NCI-H226 (cell line): ENCODE measurements at places on chromosomes 13 and 19.

- no peak for DNase-seq
These were observed 10.8 kb downstream of the SH3GL1 start for GRCh38 chr19:4389511-4390016.

DNA sequence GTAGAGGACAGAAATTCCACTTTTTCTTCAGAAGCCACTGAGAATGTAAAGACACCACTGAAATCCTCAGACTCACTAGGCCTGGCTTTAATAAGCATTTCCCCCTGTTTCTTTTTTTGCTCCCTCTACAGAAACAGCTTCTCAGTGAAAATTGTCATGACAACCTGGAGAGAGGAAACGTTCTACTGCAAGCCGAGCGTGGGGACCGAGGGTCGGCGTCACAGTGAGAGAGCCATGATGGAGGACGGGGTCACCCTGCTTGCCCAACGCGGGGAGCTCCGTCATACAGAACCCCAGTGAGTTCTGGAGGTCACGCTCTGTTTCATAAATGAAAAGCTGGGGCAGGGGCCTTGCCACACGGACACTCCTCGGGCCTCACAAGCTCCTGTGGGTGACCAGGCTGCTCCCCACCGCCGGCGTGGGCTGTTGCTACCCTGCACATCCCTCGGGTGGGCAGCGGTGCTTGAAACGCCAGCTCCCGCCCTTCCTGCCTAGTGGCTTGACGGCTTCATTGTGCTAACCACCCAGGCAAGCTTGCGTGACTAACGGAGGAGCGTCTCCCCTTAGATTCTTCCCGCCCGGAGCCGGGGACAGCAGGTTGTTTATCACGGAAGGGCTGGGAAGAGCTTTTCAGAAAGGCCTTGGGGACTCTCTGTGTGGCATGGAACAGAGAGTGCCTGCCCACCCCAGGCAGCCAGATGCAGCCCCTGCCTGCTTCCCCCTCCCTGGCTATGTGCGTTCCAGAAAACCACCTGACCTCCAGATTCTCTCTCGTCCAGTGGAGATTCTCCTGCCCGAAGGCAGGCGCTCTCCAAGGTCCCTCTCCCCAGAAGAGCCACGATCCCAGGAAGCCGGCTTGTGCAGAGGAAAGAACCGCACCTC, 153.6 kb downstream of the KATNAL1 start:
- no peak for DNase-seq

DNA sequence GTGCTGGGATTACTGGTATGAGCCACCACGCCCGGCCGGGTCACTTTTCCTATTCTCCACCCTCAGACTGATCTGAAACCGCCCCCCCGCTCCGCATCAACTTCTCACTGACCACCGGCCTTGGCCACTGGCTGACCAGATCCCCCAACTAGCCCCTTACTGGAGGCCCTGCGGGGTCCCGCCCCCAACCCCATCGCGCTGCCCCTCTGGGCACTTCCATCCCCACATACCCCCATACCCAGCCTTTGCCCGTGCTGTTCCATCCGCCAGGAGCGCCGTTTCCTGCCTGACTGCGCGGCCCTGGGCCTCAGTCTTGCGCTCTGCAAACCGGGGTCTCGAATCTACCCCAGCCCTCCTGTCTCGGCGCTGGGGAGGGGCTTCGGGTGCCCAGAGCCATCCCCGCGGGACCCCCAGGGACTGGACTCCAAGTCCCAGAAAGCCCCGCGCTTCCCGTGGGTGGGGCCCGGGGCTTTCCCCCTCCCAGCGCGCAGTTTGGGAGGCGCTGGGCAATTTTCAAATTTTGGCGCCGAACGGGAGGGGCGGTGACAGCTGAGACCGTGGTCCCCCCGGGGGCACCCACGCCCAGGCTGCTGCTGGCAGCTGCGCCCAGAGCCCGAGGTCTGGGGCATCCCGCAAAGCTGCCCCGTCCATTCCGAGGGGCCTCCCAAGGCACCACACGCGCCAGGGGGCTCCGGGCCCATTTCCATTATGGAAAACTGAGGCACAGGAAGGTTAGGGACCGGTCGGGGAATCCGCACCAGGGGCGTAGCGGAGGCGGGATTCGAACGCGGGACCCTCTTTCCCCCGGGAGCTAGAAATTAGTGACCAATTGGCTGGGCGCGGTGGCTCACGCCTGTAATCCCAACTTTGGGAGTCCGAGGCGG, 5.2 kb upstream of the LMNB2 start:
- DNase-seq, result peak; percentile 76

DNA sequence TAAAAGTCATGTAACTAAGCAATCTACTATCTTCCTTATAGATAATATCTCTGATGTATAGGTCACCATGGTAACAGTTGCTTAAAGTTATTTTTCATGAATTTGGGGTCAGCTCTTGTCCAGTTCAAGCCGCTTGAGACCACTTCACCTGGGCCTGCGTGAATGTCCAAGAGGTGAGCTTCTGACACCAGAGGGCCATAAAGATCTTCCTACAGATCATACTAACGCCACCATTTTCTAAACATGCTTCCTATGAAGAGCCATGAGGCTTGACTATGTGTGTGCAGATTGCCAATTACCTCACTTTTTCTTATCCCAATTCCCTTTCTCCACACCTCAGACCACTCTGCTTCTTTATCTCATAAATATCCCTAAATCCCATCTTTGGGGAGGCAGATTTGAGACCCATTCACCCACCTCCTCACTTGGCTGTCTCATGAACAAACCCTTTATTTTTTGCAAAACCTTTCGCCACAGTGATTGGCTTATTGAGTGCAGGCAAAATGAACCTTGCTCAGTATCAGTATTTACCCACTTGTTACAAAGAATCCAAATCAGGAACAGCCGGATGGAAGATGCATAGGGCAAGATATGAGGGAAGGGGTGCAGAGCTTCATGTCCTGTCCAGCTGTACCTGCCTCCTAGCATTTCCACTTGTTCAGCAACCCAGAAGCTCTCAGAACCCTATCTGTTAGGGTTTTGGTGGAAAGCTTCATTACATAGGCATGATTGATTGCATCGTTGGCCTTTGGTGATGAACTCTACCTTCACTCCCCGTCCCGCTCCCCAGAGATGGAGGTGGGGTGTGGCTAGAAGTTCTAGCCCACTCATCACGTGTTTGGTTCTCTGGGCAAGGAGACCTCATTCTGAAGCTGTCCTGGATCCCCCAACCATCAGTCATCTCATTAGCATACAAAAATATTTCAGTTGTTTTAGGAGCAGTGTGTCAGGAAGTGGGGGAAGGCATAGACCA, 34.2 kb downstream of the FAM187B start:
- DNase-seq, result no peak

DNA sequence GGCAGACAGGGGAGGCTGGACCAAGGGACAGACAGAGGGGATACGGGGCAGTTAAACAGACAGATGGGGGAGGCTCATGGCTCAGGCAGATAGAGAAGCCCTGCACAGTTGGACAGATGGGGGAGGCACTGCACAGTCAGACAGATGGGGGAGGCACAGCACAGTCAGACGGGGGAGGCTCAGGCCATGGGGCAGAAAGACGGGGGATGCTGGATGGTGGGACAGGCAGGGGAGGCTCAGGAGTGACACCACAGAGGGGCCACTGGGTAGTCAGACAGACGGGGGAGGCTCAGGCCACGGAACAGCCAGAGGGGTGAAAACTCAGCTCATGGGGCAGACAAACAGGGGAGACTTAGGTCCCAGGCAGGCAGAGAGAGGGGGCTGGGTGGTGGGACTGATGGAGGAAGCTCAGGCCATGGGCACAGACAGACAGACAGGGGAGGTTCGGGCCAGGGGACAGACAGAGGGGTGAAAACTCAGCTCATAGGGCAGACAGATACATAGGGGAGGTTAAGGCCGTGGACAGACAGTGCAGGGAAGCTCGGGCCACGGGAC, 886 bp downstream of the MFSD12 start:
- DNase-seq, result no peak

GRCh38 chr13:111589321-111589720, 268.9 kb downstream of the TEX29 start:
- no peak for DNase-seq

GRCh38 chr13:45108716-45109101, 11.6 kb upstream of the GTF2F2 start:
- no peak for DNase-seq

DNA sequence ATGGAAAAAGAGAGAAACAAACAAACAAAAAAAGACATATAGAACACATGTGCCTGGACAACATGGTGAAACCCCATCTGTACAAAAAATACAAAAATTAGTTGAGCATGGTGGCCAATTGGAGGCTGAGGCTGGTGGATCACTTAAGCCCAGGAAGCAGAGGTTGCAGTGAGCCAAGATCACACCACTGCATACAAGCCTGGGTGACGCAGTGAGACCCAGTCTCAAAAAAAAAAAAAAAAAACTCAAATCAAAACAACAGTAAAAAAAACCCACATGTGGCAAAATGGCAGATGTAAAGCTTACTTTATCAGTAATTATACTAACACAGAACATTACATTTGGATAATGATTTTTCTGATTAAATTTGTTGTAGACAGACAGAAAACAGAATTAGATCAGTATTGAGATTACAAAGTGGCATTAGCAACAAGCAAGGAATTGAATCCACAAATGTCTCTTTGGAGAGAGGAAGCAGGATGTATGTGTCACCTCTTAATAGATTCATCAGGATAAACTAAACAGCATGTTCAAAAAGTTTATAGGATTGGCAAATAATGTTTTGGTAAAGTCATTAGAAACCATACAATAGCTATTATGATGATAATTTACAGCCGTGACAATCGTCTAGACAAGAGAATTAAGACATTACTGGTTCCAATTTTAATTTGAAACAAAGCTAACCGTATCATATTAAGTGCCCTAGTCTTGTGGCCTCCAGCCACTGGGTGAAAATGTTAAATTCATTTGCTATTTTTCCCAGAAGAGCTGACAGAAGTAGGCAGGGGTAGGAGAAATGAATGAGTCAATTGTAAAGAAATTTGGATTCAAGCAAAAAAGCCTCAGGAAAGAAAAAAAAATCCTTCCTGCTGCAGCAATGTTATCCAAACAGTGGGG, 206.0 kb downstream of the FGF14 start:
- DNase-seq, result no peak

DNA sequence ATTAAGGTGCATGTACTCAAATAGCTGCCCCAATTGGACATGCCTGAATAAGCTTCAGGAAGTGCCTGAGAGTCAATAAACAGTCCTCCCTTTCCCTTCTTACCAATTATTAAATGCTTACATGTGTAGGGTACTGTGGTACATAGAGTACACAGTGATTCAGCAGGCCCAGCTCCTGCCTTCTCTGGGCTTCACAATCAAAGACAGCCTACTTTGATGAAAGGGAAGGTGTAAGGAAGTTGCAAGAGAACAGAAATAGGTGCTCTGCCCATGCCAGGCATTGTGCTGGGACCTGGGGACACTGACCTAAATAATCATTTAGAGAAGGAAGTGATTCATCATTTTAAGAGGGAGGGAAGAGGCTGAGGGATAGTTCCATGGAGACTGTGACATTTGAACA, 17.2 kb downstream of the FRY start:
- no peak for DNase-seq

GRCh38 chr19:55315956-55316525, 9.1 kb downstream of the TMEM150B start:
- DNase-seq, result no peak

GRCh38 chr13:34611671-34612070, 330.4 kb upstream of the NBEA start:
- DNase-seq, result no peak

DNA sequence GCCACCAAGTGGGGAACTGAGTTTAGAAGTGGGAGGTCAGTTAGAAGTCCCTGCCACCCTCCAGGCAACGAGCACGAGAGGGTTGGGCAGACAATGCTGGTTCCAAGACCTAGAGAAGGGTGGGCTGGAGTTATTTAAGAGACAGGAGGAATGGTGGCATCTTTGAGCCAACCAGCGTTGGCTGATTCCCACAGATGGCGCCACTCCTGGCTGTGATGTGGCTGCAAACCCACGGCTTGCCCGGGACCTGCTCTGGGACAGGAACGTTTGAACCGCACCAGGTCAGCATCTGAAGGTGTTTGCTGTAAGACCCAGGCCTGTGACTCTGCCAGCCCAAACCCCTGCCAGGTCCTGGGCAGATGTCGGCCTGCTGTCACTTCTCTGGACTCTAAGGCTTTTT, 42.8 kb downstream of the BICRA start:
- DNase-seq, result no peak

DNA sequence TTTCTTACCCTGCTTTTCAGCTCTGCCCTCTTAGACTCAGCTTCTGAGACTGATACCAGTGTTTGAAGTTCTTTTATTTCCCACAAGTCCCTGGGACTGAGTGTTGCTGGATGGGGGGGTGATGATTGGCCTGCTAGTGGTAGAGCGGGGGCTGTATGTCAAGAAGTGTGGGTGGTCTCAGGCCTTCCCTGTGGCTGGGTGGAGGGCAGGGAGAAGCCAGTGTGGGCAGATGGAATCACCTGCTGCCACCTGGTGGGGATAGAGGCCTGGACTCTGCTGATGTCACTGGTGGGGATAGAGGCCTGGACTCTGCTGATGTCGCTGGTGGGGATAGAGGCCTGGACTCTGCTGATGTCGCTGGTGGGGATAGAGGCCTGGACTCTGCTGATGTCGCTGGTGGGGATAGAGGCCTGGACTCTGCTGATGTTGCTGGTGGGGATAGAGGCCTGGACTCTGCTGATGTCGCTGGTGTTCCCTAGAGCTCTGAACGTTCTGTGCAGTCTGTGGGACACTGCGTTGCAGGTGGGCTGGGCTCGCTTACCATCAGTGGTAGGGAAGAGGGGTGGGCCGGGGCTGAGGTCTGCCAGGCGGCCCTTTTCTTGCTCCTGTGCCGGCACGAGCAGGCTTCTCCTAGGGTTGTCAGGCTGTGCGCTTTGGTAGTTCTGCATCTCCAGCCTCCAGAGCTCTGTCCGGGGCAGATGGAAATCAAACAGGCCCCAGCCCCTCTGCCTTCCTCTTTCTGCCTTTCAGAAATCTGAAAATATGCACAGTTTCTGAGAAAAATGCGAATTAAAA, 101.3 kb downstream of the ARHGEF7 start:
- no peak for DNase-seq

DNA sequence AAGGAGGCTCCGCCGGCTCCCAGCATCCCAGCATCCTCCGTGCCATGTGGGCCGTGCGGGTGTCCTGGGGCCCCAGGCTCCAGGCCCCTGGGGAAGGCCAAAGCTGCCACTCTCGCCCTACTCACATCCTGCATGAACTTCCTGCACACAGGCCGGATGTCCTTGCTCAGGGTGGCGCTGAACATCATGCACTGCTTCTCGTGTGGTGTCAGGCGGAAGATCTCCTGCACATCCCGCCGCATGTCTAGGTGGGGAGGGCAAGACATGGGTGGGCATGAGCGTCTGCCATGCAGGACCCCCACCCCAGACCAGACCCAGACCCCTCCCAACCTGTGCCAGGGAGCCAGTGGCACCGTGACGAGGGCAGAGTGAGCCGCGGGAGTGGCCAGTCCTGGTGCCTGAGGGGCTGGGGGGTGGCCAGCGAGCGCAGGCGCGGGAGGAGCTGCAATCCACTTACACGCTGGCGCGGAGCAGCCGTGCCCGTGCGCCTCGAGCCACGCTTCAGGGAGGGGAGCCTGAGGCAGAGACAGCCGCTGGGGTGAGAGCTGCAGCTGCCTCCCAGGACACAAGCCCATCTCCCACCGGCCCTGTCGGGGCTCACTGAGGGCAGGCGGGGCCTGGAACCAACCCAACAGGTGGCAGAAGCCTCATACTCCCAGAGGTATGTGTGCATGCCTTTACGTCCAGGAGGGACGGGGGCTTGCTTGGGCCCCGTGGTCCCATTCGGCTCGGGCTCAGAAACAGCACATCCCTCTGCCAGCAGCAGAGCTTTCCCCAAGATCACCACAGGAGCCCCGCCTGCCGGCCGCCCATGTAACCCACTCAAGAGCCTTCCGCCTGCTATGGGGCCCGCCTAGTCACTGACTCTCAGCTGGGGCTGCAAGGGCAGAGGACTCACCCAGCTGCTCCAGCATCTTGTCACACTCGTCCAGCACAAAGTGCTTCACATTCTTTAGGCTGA, 8.8 kb downstream of the DDX39A start:
- DNase-seq, result no peak
